Naive thymus-derived CD8-positive, alpha-beta T cell (primary cell): ENCODE measurements at places on chromosomes 5 and 9. TPM values are rescaled to one million over a fixed set of nuclear protein-coding genes. Genes with fewer than 3 reads are reported as not detected.

The ANKRA2 gene
- polyA plus RNA-seq, result 21.8 TPM

The AGPAT2 gene
- polyA plus RNA-seq, result 14.6 TPM

The MFAP3 gene
- polyA plus RNA-seq, result 4.0 TPM

The GABRP gene
- not detected for polyA plus RNA-seq

The HSPB3 gene
- not detected for polyA plus RNA-seq

The ZNF346 gene
- 11.4 TPM for polyA plus RNA-seq

The AGXT2 gene
- polyA plus RNA-seq, result not detected

The CDH9 gene
- not detected for polyA plus RNA-seq

The LCP2 gene
- polyA plus RNA-seq, result 198 TPM

The RASGRF2 gene
- polyA plus RNA-seq, result 8.3 TPM

The SH3TC2 gene
- polyA plus RNA-seq, result not detected

The KLF9 gene
- polyA plus RNA-seq, result 3.2 TPM

The RPL12 gene
- polyA plus RNA-seq, result 2,163 TPM

The FAM163B gene
- not detected for polyA plus RNA-seq

The NRARP gene
- not detected for polyA plus RNA-seq

The MED27 gene
- 43.4 TPM for polyA plus RNA-seq

The GRIA1 gene
- not detected for polyA plus RNA-seq

The ZFP37 gene
- polyA plus RNA-seq, result 1.4 TPM

The CDC26 gene
- polyA plus RNA-seq, result 193 TPM

The DCTN4 gene
- 11.5 TPM for polyA plus RNA-seq

The CER1 gene
- not detected for polyA plus RNA-seq

The GDA gene
- not detected for polyA plus RNA-seq

The TMEFF1 gene
- polyA plus RNA-seq, result not detected

The GABBR2 gene
- not detected for polyA plus RNA-seq

The RXFP3 gene
- polyA plus RNA-seq, result not detected

The MCIDAS gene
- not detected for polyA plus RNA-seq

The SPINK14 gene
- polyA plus RNA-seq, result not detected

The NUTM2F gene
- polyA plus RNA-seq, result not detected

The CARTPT gene
- not detected for polyA plus RNA-seq

The SV2C gene
- not detected for polyA plus RNA-seq

The MLANA gene
- polyA plus RNA-seq, result 0.06 TPM

The INSL4 gene
- not detected for polyA plus RNA-seq

The CACFD1 gene
- polyA plus RNA-seq, result 3.5 TPM

The CNTLN gene
- polyA plus RNA-seq, result not detected

The TSTD2 gene
- 7.0 TPM for polyA plus RNA-seq

The GARIN3 gene
- not detected for polyA plus RNA-seq

The MYMK gene
- not detected for polyA plus RNA-seq
